Caki2 (cell line): ENCODE measurements at places on chromosomes 4 and X.

GRCh38 chrX:151697522-151697921, 2.3 kb downstream of the PRRG3 start:
- DNase-seq = peak; percentile 34

DNA sequence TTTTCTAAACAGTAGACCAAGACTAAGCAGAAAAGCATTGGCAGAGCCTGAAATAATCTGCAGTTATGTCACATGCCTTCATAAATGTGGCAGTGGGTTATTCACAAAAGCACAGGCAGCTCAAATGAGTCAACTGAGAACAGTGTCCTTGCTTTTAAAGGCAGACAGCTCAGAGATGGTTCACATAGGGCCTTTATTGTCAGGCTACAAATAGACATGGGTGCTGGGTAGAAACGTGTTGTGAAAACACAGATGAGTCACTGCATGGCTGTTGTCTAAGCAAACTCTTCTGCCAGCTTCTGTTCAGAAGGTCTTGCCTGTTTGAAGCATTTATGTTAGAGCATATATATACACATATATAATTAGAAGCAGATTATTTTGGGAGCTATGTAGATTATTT, 118.0 kb downstream of the SLC4A4 start:
- DNase-seq = peak; percentile 45

DNA sequence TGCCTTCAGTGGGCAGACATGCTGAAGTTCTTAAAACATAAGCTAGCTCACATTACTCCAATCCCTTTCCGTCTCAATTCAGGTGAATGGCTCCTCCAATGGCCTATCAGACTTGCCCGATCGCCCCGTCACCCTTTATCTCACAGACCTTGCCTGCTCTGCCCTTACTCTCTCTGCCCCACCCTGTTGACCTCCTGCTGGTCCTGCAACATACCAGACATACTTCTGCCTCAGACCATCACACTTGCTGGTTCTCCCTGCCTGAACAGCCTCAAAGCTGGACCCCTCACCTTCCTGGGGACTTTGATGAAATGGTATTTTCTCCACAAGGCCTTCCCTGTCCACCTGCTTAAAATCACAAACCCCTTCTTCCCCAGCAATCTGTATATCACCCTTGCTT, 340.1 kb upstream of the NR3C2 start:
- peak; percentile 22 for DNase-seq

DNA sequence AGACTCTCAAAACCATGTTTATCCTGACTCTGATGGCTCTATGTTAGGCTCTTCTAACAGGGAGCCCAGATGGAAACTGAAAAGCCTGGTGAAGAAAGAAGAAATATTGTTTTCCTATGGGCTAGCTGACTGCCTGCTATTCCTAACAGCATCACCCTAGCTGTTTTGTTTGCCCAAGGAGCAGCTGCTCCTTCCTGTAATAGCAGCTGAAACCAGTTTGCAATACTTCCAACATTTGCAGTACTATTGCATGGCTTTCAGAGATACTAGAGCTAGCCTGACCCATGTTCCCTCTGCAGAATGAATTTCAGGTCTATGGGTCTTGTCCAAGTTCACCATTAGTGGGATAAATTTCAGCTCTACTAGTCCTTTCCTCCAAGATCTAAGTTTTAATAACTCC, 495.2 kb downstream of the INPP4B start:
- DNase-seq = no peak

- DNase-seq = no peak
These were observed 250.4 kb upstream of the GIMD1 start for GRCh38 chr4:106618956-106619355.

DNA sequence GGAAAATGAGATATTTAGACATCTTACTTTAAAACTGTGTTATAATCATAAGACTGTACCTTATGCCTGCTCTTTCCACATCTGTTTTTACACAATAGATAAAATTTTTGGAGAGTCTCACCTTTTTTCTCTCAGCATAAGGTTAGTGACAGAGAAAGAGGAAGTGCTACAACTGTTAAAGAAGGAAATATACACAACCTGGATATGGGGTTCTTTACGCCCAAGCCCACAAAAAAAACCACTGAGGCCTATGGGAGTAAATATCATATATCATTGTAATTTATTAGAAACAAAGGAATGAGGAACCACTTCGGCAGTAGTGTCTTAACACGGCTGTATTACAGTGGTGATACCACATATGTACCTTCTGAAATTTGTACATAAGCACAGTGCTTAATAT, 265.9 kb upstream of the GK2 start:
- no peak for DNase-seq

DNA sequence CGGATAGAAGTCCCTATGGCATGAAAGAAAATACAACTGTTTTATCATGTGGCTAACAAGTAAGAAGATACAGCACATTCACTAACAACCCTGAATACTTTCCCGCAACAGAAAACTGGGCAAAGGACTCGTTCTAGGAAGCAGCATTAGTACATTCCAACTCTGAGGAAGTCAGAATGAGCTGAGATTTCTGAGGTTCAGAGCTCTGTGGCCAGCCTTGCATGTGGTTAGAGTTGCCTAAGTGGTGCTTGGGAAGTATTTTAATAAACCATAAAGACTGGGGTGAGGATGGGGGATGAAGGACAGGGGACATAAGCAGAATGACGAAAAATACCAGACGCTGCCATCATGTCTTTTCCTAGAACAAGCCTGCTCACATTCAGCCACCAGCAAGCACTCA, 82.2 kb downstream of the EFHC2 start:
- DNase-seq = no peak

DNA sequence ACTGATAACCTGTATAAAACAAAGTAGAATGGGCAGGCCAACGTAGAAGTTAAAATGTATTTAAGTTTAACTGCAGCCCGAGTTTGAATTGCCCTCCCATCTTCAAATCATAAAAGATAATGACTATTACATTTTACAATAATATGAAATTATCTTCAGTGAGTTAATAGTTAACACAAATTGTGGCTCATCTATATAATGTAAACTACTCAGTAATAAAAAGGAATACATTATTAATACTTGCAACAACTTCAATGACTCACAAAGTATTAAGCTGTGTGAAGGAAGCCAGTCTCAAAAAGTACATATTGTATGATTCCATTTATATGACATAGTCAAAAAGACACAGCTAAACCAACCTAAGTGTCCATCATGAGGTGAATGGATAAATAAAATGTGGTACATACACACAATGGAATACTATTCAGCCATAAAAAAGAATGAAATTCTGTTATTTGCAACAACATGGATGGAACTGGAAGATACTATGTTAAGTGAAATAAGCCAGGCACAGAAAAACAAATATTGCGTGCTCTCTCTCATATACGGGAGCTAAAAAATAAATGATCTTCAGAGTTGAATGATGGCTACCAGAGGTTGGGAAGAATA, 7.8 kb downstream of the PLRG1 start:
- no peak for DNase-seq

GRCh38 chr4:185541251-185541727, 6.0 kb upstream of the PDLIM3 start:
- DNase-seq = no peak
